Left ventricle myocardium inferior (tissue), 1 donor: ENCODE measurements at places on chromosomes 6 and 20.

DNA sequence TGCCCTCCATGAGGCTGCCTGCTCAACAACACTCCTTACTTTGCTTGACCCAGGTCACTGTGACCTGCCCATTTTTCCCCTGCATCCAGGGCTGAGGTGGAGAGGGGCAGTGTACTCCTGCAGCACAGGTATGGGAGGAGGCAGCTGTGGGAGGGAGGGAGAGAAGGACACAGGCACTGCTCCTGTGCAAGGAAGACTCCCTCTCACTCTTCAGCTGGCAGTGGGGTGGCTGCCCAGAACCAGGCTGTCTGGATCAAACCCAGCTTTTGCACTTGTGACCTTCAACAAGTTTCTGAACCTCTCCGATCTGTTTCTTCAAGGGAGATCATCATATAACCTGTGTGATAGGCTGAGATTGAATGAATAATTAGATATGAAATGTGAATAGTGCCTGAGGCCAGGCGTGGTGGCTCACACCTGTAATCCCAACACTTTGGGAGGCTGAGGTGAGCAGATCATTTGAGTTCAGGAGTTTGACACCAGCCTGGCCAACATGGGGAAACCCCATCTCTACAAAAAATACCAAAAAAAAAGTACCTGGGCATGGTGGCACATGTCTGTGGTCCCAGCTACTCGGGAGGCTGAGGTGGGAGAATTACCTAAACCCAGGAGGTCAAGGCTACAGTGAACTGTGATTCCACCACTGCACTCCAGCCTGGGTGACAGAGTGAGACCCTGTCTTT is 14.1 kb downstream of the TGIF2 start:
- no peak for DNase-seq

DNA sequence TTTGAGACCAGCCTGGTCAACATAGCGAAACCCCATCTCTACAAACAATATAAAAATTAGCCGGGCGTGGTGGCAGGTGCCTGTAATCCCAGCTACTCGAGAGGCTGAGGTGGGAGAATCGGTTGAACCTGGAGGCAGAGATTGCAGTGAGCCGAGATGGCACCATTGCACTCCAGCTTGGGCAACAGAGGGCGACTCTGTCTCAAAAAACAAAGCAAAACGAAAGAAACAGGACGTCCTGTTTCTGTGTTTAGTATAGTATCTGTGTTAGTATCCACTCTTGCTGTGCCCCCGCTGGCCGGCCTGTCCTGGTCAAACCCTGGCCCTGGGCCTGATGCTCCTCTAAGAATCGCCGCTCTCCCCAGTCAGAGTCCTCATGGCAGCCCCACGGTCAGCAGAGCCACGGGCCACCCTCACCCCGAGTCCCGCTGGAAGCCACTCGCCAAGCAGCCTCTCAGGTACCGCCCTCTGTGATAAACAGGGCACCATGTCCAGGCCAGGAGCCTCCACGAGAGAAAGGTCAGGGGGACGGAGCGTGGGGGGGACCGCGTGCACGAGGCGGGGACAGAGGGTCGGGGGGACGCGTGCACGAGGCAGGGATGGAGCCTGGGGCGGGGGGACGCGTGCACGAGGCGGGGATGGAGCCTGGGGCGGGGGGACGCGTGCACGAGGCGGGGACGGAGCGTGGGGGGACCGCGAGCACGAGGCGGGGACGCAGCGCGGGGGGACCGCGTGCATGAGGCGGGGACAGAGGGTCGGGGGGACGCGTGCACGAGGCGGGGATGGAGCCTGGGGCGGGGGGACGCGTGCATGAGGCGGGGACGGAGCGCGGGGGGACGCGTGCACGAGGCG is 384.5 kb downstream of the SMOC2 start:
- no peak for DNase-seq

GRCh38 chr6:25866011-25866410 is 8.0 kb downstream of the SLC17A3 start:
- DNase-seq = no peak

- DNase-seq = no peak
These were observed 146.6 kb upstream of the GLP1R start for GRCh38 chr6:38901802-38902522.
